ENCODE measurements at places on chromosomes 5 and 9. TPM values are rescaled to one million over a fixed set of nuclear protein-coding genes. Genes with fewer than 3 reads are reported as not detected.
A peak's percentile ranks its signal among the peaks of the same experiment; 100 is the strongest.

Gene TARS1
- total RNA-seq, result 115 TPM

Gene CCL27
- total RNA-seq, result not detected

Gene LEAP2
- 1.5 TPM for total RNA-seq

Gene ALDH1A1
- 2.9 TPM for total RNA-seq

Gene PLCXD3
- total RNA-seq, result not detected

Gene DMGDH
- total RNA-seq, result 3.1 TPM

Gene FAM221B
- not detected for total RNA-seq

Gene EMB
- 5.4 TPM for total RNA-seq

Gene SMIM32
- not detected for total RNA-seq

Gene SPINK4
- not detected for total RNA-seq

Gene PCDHB7
- not detected for total RNA-seq

DNA sequence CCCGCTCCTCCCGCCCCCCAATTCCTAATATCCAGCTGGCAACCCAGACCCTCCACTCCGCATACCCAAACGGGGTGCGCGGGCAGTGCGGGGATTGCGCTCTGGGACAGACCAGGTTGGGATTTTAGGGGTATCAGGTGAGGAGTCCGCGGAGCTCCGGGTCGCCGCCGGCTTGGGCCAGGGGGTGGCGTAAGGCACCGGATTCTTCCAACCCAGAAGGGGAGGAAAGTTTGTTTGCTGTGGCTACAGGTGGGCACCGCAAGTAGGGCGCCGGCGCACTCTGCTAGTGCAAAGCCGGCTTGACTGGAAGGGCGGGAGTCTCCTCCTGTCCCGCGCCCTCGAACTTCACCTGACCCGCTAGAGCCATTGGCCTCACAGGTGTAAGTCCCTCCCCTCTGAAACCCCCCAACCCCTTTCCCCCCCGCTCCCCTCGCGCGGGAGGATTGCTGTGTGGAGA is 709 bp downstream of the IQGAP2 start:
- DNase-seq, result no peak
- peak overlapping the region; percentile 43 for H3K4me3 ChIP-seq
- H3K27me3 ChIP-seq, result peaks cover 7% of the 10 kb centered on the region
- H3K27ac ChIP-seq, result peak overlapping the region; percentile 68
- H3K36me3 ChIP-seq, result no peaks in the 10 kb centered on the region

DNA sequence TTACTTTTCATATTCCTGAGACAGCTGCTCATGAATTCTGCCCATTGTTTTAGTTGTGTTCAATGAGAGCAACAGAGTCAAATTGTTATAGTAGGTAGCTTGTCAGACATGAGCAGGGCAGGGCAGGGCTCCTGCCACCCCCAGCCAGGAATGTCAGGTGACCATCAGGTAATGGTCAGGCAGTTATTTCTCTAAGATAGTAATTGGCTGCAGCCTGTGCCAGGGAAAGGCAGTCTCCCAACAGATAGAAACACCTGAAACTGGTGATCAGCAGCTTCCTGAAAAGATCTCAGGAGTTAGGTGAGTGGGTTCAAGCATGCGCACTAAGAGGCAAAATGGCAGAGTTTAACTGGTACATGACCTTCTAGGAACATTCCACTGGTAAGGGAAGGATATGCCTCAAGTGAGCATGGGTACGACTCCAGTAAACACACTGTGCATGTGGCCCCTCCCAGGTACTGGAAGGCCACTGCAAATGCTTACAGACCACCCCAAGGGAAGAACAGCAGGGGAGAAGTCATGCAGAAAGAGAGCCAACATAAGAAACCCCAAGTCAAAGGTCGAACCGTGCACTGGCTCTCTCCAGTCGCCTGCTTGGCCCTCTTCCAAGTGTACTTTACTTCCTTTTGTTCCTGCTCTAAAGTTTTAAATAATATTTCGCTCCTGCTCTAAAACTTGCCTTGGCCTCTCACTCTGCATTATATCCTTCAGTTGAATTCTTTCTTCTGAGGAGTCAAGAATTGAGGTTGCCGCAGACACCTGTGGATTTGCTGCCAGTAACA is 25.1 kb downstream of the CARTPT start:
- H3K36me3 ChIP-seq, result no peaks in the 10 kb centered on the region
- H3K4me3 ChIP-seq, result no peak overlapping the region
- DNase-seq, result no peak
- no peaks in the 10 kb centered on the region for H3K27me3 ChIP-seq

DNA sequence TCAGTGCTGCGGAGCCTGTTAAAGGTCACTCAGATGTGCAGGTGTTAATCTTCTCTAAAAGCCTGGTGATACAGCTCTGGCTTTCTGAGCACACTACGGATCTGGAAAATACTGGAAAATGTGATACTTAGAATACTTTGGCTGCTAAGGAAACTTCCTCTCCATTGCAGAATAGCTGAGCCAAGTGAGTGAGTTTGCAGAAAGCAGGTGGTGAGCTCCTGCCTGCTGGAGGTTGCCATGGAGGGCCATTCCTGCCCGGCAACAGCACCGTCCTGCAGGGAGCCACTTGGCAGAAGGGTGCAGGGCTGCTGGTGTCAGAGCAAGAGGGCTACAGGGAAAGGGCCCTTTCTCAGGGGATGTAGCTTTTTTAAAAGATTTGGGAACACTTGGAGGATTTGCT is 40.7 kb downstream of the SECISBP2 start:
- H3K36me3 ChIP-seq, result peaks cover 99% of the 10 kb centered on the region
- H3K27ac ChIP-seq, result no peak overlapping the region
- no peak for DNase-seq
- H3K4me3 ChIP-seq, result no peak overlapping the region
- H3K4me1 ChIP-seq, result peaks cover 12% of the 10 kb centered on the region

GRCh38 chr5:94830520-94830919 is 212.1 kb downstream of the SLF1 start:
- no peaks in the 10 kb centered on the region for H3K27me3 ChIP-seq
- no peak overlapping the region for H3K27ac ChIP-seq
- DNase-seq, result no peak
- H3K36me3 ChIP-seq, result no peaks in the 10 kb centered on the region

GRCh38 chr5:172568308-172568910 is 72.7 kb upstream of the NEURL1B start:
- H3K4me3 ChIP-seq, result no peak overlapping the region
- H3K4me1 ChIP-seq, result peaks cover 8% of the 10 kb centered on the region
- no peak overlapping the region for H3K27ac ChIP-seq
- DNase-seq, result no peak
- no peaks in the 10 kb centered on the region for H3K36me3 ChIP-seq

GRCh38 chr5:139562847-139563246 is 1.7 kb downstream of the UBE2D2 start:
- H3K36me3 ChIP-seq, result peaks cover 21% of the 10 kb centered on the region
- H3K4me1 ChIP-seq, result peaks cover 44% of the 10 kb centered on the region
- DNase-seq, result no peak
- peak overlapping the region; percentile 86 for H3K4me3 ChIP-seq

GRCh38 chr9:69996967-69997366 is 46.7 kb upstream of the MAMDC2 start:
- H3K36me3 ChIP-seq, result no peaks in the 10 kb centered on the region
- H3K4me1 ChIP-seq, result no peaks in the 10 kb centered on the region
- no peak for DNase-seq
- peak overlapping the region; percentile 45 for H3K27ac ChIP-seq

DNA sequence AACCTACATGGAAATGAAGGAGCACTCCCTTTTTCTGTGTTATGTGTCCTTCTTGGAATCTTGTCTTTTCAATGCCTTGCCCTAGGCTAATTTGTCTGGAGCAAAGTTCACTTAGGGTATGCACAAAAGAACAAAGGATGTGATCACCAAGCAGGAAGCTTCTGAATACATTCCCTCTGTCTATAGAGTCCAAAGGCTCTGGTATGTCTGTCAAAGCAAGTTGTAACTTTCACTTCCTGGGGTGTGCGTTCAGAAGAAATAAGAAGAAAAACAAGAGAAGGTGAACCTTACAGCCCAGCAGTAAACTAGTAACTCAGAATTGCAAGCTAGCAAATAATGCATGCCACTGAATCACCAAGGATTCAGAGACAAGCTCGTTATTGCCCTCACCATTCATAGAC is 31.7 kb upstream of the CDH6 start:
- H3K4me1 ChIP-seq, result no peaks in the 10 kb centered on the region
- no peak overlapping the region for H3K4me3 ChIP-seq
- no peak for DNase-seq

DNA sequence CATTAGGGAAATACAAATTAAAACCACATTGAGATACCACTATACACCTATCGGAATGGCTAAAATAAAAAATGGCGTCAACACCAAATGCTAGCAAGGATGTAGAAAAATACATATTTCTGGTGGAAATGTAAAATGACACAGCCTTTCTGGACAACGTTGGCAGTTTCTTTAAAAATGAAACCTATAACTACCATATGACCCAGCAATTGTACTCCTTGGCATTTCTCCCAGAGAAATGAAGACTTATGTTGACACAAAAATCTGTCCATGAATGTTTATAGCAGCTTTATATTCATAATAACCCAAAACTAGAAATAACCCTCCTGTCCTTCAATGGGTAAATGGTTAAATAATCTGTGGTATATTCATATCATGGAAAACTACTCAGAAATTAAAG is 188.7 kb upstream of the RAD23B start:
- H3K4me1 ChIP-seq, result no peaks in the 10 kb centered on the region
- no peaks in the 10 kb centered on the region for H3K36me3 ChIP-seq
- no peak overlapping the region for H3K27ac ChIP-seq

DNA sequence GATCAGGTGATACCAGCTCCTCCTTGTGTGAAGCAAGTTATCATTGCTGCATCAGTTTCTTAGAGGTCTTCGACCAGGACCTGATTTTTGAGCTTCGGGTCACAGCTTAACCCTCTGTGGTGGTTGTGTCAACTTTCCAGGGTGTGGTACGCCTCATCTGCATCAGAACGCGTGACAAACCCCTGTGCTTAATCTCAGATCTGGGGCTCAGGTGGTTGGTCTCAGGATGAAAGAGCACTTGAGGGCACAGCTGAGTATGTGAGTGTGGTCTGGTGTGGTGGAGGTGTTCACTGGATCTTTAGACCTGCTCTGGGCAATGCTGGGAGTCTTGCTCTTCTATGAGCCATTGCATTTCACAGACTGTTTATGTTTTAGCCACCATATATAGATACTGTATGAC is 64.1 kb downstream of the OSTF1 start:
- H3K27me3 ChIP-seq, result no peaks in the 10 kb centered on the region
- H3K4me3 ChIP-seq, result no peak overlapping the region

GRCh38 chr5:1809416-1810035 is 8.3 kb downstream of the NDUFS6 start:
- H3K4me3 ChIP-seq, result no peak overlapping the region
- peaks cover 34% of the 10 kb centered on the region for H3K36me3 ChIP-seq
- H3K27me3 ChIP-seq, result no peaks in the 10 kb centered on the region
- no peak overlapping the region for H3K27ac ChIP-seq
- DNase-seq, result no peak

GRCh38 chr5:14414007-14414406 is 167.6 kb upstream of the OTULINL start:
- no peaks in the 10 kb centered on the region for H3K27me3 ChIP-seq
- H3K4me1 ChIP-seq, result no peaks in the 10 kb centered on the region
- no peak overlapping the region for H3K4me3 ChIP-seq
- no peak overlapping the region for H3K27ac ChIP-seq
- DNase-seq, result no peak
- no peaks in the 10 kb centered on the region for H3K36me3 ChIP-seq

DNA sequence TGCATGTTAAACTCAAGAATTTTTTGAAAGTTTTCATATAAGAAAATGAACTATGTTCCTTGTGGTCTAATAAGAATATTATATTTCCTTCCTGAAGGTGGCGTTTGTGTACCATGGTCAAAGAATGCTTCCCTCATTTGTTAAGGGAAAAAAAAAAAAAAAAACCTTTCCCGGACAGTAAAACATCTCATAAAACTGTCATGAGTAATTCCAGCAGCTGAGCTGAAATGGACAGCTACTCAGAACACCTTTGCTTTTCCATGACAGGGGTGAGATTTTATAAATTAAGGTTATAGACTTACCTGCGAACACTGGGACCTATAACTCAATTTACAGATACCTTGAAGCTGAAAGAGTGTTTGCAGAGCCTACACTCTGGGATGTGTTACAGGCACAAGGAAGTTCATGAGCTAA is 113.2 kb upstream of the RANBP3L start:
- H3K4me3 ChIP-seq, result no peak overlapping the region
- peaks cover 3% of the 10 kb centered on the region for H3K4me1 ChIP-seq
- DNase-seq, result no peak
- H3K27me3 ChIP-seq, result no peaks in the 10 kb centered on the region
- H3K27ac ChIP-seq, result no peak overlapping the region

DNA sequence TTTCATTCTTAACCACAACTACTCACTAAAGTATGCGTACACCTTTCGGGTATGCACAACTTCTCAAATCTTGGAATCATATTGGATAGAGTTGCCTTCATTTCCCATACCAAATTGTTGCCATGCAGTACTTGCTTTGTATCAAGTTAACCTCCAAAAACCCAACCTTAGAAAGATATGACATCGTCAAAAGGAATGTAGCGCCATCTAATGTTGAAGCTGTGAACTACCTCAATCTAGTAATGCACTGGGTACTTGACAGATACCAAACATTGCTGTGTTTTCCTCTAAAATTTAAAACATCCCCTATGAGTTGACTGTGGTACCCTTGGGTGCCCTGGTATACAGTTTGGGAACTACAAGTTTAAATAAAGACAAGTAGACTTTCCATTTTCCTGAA is 318.4 kb downstream of the ARL15 start:
- DNase-seq, result no peak
- no peak overlapping the region for H3K27ac ChIP-seq
- no peaks in the 10 kb centered on the region for H3K4me1 ChIP-seq
- H3K27me3 ChIP-seq, result no peaks in the 10 kb centered on the region
- no peak overlapping the region for H3K4me3 ChIP-seq

DNA sequence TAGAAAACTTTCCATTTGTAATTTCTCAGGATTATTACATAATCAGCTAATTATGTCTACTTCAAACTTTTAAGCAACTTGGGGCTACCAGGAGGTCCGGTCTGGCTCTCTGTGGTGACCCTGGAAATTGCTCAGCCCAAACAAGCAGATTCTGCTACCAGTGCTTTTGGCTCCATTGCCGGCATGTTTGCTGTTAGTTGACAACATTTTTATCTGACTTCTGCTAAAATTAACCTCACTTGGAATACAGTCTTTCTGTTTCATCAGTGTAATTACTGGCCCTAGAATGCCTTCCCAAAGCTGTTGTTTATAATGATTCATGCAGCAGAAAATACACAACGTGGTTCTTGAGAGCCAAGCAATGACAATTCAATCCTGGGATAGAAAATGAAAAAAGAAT is 38.5 kb upstream of the FAM81B start:
- no peaks in the 10 kb centered on the region for H3K36me3 ChIP-seq
- no peak overlapping the region for H3K27ac ChIP-seq
- DNase-seq, result no peak

DNA sequence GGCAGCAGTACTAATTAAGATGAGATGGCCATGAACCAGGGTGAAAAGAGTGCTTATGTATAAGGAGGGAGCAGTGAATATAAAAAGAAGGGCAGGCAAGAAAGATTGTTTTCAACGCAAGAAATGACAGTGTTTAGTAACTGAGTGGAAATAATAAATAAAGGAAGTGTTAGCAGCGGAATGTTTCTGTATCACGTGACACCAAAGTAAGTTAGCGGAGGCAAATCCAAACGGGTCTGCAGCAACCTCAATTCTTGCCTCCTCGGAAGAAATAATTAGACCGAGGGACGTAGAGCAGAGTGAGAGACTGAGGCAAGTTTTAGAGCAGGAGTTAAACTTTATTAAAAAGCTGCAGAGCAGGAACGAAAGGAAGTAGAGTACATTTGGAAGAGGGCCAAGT is 15.4 kb upstream of the GAS1 start:
- H3K4me3 ChIP-seq, result peak overlapping the region; percentile 4
- no peaks in the 10 kb centered on the region for H3K36me3 ChIP-seq
- DNase-seq, result no peak
- H3K4me1 ChIP-seq, result peaks cover 4% of the 10 kb centered on the region
- H3K27me3 ChIP-seq, result no peaks in the 10 kb centered on the region
- no peak overlapping the region for H3K27ac ChIP-seq
